Stimulated activated naive CD4-positive, alpha-beta T cell treated with Interleukin-2 at 50 U/mL for 16 hours (primary cell): ENCODE measurements at places on chromosomes 16 and 17.

DNA sequence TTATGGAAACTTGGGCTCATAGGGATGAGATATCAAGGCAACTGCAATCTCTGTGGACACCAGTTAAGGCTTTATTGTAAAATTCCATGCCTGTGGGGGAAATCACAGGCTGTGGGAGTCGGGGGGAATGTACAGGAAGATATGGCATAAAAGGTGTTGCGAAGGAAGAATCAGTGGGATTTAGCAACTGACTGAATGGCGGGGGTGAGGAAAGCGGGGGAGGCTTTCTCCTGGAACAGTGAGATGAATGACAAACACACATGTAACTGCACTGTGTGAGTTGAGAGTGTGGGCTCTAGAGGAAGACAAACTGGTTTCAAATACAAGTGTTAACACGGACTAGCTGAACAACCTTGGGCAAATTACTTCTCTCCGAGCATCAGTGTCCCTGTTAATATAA lies 143.7 kb downstream of the PRKCB start:
- DNase-seq = no peak

DNA sequence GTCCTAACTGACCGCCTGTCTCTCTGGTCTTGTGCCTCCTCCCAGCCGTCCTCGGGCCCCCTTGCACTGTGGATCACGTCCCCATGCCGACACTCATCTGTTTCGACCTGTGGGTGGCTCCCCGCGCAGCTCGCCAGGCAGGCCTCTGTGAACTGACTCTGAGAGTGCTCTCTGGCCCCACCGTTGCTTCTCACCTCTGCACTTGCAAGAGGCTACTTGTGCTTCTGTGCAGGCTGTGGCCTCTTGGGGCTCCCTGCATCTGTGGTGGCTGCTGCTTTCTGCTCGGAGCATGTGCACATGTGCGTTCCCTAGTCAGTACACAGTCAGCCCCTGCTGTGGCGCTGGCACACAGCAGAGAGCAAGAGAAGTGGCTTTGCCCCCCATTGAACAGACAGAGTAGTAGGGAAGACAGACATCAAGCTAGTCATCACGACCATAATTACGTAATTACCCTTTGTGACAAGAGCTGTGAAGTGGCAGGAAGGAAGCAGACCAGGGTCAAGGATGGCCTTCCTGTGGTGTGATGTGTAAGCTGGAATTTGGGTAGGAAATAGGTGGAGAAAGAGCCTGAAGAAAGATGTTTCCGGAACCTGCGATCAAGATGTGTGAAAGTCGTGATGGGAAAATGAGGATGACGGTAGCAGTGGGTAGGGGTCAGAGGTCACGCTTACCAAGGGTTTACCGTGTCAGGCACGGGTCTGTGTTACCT lies 256.0 kb upstream of the CACNG5 start:
- DNase-seq = no peak

GRCh38 chr17:48519427-48519826 lies 11.4 kb downstream of the HOXB1 start:
- DNase-seq = no peak

GRCh38 chr17:80921741-80922579 lies 69.7 kb upstream of the CHMP6 start:
- DNase-seq = no peak

DNA sequence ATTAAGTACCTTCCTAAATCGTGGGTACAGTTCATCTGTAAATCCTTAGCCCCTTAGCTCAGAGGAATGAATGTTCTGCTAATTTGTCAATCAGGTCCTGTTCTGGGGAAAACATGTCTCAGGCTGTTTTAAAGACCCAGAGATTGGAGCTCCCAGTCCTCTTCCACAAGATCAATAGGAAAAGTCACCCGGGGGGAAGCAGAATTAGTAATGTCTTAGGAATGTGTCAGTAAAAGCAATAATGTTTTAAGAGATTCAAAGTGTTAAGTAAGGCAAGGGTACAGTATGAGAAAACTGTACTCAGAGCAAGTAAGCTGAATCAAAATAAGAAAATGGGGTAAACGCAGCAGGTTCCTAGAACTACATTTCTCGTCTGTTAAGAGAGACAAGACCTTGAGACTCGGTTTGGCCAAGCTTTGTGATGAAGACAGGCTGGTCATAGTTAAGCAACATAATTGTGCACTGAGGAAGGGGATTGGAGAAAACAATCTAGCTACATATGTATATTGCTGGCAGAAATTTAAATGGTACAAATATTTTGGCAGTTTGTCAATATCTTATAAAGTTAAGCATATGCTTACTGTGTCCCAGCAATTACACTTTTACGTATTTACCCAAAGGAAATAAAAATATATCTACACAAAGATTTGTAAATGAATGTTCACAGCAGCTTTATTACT lies 192.9 kb upstream of the C17orf78 start:
- no peak for DNase-seq

DNA sequence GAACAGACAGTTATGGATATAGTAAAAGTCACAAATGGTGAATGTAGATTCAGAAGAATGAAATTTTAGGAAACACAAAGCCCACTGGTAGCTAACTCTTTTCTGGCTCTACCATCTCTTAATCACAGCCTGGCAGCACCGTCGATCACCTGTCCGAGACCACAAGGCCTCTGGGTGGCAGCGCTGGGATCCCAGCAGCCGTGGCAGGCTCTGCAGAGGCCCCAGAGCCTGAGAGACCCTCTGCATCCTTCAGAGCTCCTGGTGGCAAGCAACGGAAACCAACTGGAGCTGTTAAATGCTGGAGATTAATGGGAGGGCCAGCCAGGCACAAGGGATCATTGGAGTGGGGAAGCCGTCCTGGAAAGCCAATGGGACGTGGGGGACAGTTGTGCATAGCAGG lies 26.3 kb downstream of the LAT start:
- DNase-seq = no peak

DNA sequence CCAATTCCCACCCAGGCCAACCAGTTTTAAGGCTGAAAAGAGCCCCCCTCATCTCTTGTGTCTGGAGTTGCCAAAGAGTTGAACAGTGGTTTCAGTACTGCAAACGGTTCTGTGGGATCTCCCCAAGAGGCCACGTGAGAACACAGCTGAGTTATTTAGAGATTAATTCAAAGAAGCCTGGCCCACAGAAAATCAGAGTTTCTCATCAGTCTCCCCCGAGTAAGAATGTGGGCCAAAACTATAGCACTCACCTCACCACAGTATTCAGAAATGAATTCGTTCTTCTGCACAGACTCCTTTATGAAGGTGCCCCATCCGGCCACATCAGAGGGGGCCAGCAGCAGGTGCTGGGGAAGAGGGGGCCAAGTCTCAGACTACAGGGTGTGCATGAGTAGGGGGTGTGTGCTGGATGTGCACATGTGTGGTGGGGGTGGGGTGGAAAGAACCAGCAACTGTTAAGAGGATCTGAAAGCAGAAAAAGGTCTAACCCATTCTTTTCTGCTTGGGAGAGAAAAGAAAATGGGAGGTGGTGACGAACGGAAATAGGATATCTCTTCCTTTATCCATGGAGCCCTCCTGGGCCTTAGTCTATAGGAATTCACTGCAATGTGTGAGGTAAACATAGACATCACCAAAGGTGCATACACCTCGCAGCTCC lies 22.6 kb downstream of the CNTNAP1 start:
- DNase-seq = peak; percentile 28

GRCh38 chr16:10745841-10746240 lies 2.2 kb downstream of the NUBP1 start:
- DNase-seq = no peak

DNA sequence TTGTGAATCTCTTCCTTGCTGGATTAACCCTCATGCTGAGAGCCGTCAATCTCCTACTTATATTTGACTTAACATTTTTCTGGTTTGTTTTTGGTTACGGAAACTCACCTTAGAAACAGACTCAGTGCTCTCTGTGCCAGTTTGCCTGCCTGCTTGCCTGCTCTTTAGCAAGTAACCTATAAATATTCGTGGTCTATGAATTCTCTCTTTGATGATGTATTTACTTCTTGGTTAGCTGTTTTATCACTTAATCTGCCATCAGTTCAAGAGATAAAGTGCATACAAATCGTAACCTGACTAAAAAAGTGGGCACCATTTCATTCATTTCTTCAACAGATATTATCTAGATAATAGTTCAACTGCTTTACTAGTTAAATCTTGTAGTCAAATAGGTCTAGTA lies 26.7 kb downstream of the CYB5B start:
- no peak for DNase-seq

GRCh38 chr16:69326172-69326873 lies 4.1 kb downstream of the PDF start:
- DNase-seq = no peak

DNA sequence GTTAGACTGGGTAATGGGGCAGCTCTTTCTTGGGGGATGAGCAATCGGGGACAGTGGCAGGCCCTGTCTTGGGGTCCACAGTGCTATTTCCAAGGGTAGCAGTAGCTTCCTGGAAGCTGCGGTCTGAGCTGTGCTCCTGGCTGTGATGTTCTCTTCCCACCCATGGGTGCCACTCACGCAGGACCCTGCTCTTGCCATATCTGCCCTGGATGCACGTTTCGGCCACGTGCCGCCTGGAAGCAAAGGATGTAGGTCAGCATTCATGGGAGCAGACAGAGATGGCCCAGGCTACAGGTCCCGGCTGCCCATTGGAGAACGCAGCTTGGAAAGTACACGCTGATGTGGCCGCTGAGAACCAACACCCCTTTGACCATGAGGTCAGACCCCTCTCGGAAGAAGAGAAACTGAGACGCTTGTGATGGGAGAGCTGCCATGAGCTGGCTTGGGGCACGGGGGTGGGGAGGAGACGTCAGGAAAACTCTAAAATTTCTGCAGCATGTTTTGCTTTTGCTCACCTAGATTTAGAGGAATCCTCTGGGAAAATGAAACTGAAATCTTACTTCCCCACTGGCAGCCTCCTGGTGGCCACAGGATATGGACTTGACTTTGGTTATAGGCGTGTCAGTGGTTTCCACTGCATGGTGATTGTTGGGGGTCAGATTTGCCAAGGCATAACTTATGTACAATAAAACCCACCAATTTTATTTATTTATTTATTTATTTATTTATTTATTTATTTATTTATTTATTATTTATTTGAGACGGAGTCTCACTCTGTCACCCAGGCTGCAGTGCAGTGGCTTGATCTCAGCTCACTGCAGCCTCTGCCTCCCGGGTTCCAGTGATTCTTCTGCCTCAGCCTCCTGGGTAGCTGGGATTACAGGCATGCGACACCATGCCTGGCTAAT lies 36.2 kb upstream of the IRF8 start:
- DNase-seq = no peak

DNA sequence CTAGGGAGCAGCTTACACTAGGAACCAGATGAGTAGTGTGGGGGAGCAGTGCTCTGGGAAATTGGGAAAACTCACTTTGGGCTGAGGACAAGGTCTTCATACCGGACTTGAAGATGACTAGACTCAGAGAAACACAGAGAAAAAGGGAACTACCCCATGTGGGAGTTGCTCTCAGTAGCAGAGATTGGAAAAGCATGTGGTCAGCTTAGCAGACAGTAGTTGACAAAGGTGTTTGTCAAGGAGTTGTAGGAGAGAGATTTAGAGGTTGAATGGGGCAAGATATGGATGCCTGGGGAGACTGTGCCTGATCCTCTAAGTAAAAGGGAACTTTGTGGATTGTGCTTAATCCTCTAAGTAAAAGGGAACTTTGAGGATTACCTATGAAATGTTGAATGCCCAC lies 194.5 kb upstream of the COX10 start:
- no peak for DNase-seq

- no peak for DNase-seq
Observed at GRCh38 chr16:49488336-49488735, 114.7 kb downstream of the C16orf78 start.

- DNase-seq = no peak
Observed at GRCh38 chr16:72024862-72025382, 16.4 kb downstream of the DHODH start.

DNA sequence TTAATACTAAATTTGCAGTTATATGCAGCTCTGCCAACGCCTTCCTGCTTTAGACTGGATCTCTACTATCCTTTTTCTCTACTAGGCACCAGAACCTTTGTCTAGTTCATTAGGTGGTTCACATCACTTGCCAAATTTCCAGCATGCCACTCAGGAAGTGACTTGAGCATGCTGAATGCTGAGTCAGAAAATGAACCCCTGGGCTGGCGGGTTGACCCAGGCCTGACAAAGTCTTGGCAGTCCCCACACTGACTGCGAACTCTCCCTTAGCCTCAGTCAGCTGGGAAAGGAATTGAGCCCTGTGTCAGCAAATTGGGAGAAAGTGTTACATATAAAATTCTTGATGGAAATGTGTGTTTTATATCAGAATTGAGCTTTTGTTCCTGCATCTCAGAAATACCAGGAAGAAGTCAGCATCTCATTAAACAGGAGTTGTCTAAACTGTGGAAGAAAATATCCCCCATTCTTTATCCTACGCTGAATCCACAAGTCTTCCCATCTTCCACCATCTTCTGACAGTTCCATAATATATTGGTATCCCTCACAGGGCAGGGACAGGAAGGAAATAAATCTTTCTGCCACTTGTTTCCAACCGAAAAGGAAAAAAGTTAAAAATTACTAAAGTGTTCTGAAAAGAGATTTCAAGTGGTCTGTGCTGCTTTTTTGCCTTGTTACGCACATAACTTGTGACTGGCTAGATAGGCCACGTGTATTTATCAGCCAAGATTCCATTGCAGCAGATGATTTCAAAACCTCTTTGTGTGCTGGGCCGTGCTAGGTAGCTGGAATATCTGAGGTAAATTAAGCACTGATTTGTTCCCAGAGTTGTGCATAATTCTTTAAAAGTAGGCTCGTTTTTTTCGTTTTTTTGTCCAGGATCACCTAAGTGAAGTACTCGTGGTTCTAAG lies 16.7 kb upstream of the SLC12A3 start:
- no peak for DNase-seq

- no peak for DNase-seq
Observed at GRCh38 chr17:77140878-77141767, at the start of gene SEC14L1. Gene SEC14L1, plus strand, starts transcription at chr17:77140969. Its CDS starts 2,628 bp downstream, at chr17:77143597.

GRCh38 chr17:20228860-20229259 lies 219.7 kb downstream of the SPECC1 start:
- DNase-seq = no peak

DNA sequence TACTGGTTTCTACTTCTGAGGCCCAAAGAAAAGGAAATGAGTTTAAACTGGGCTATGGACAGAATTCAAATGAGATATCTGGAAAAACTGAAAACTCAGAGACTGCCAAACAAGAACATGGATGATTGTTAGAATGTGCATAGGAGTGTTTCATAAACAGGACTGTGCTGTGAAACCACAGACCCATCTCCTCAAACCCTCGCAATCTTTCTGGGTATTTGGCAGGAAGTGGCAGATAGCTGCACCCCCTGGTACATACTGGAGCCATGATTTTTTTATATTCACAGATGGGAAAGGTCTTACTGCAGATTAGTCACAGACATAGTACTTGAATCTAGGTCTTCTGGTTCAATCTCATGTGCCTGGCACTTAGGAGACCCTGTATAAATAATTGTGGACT lies 145.0 kb downstream of the CCDC182 start:
- DNase-seq = peak; percentile 8
